ENCODE measurements at places on chromosomes 5 and 9.

GRCh38 chr5:144086295-144086694 lies 84.2 kb downstream of the YIPF5 start:
- no peak for DNase-seq

- no peak for DNase-seq
Observed at GRCh38 chr5:150780816-150781221, 2.3 kb downstream of the SMIM3 start.

GRCh38 chr5:159174511-159175168 lies 34.7 kb downstream of the RNF145 start:
- no peak for DNase-seq

DNA sequence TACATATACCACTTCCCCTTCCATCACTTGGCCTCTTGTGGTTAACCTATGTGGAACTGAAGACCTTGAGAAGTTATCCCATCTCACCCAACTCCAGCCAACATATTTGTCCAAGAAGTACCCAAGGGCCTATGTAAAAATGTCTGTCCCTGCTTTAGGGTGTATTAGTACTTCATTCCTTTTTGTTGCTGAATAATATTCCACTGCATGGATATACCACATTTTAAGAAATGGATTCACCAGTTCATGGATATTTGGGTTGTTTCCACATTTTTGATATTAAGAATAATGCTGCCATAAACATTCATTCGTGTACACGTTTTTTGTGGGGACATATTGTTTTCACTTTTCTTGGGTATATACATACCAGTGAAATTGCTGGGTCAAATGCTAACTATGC lies 28.6 kb downstream of the IDNK start:
- no peak for DNase-seq

GRCh38 chr9:121770415-121771273 lies 119.2 kb downstream of the DAB2IP start:
- DNase-seq = no peak

DNA sequence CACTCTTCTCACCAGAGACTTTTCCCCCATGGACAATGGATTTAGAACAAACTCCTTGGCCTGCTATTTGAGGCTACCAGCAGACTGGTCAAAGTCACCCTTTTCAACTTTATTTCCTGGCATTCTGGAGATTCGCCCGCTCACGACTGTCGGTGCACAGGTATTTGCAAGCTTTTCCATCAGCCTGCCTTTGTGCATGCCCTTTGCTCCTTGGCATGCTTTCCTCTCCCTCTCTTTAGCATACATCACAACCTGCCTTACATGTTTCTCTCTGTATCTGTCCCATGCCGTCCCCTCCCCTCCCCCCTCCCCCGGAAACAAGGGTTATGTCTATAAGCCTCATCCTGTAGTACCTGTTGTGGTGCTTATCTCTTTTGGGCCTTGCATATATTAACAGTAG lies 257.1 kb downstream of the AOPEP start:
- no peak for DNase-seq
